ENCODE measurements at places on chromosomes 16 and 17.

GRCh38 chr17:31830971-31831858, 27.8 kb downstream of the COPRS start:
- DNase-seq = no peak

DNA sequence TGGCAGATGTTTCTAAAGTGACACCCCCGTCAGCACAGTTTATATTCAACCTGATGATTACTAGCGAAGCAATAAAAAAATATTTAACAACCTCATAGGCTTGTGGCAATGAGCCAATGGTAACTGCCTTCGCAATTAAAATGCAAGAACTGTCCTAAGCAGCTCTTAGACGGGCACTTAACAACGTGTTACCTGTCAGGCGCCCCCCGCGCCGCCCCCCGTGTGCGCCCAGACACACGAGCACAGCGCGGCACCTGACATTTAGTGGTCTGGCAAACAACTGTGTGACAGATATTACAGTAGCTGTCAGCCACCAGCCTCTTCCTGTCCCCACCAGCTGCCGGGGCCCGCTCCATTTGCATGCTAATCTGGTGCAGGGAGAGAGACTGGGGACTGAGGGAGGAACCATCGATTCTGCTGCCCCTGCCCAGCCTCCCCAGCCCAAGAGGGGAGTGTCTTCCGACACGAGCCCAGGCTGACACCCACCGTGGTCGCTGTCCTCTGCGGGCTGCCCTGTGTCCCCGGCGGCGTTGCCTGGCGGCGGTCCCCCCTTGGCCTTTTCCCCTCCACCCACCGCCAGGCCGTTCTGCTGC, 12.7 kb downstream of the NDUFAF8 start:
- no peak for DNase-seq

DNA sequence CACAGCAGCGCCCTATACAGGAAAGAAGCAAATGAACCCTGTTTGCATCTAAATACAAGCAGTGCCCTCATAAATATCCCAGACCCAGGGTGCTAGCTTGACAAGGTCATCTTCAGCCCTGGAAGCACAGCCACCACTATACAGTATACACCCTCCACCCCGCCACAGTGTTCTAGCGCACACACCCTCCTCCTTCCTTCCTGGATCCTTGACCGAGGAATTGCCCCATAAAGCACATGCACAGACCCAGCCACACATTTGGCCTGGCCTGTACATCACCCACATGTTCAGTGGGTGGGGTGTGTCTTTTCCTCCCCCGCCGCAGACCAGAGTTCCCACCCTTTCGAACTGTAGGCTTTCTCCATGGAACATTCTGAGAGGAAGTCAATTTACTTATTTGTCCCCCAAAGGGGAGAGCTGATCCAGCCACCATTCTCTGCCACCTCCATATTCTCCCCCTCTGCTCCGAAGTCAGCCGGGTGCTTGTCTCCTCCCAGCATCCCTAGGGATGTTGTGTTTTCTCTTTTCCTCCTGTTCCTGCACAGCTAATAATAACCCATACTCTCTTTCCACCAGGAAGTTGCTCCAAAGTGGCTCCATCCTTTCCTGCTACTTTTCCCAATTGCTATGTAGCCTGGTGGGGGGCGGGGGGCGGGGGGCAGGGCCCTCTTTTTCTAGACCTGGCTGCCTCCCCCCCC, 6.6 kb downstream of the ABI3 start:
- DNase-seq = peak; percentile 69

DNA sequence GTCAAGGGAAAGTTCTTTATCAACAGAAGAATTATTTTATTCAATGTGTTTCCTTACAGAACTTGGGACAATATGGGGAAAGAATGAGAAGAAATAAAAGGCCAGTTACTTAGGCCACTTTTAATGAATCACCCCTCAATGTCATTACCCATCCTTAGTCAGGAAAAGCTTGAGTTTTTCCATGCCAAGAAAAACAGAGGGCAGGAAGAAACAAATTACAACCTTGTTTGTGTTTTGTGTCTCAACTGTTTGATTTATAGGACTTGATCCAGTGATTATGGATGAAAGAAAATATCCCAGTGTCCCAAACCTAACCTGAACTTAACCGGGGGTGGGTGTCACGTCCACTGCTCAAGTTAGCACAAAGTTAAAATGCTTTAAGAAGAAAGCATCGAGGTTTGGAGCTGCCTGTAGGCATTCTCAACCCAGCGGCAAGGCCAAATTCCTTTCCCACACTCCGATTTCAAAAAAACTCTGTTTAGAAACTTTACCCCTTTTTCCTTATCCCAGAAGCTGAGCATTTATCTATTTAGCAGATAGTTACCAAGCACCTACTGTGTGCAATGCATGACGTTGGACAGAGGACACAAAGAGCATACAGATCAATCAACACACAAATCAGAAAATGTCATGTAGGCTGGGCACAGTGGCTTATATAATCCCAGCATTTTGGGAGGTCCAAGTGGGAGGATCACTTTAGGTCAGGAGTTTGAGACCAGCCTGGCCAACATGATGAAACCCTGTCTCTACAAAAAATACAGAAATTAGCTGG, 14.0 kb upstream of the CYB5B start:
- DNase-seq = no peak

GRCh38 chr17:50495217-50495823, 12.9 kb upstream of the MYCBPAP start:
- no peak for DNase-seq

- DNase-seq = no peak
These were observed 80.0 kb downstream of the PCTP start for GRCh38 chr17:55830699-55831471.

- DNase-seq = no peak
These were observed 9.1 kb downstream of the NUDT16L1 start for GRCh38 chr16:4702466-4702808.

DNA sequence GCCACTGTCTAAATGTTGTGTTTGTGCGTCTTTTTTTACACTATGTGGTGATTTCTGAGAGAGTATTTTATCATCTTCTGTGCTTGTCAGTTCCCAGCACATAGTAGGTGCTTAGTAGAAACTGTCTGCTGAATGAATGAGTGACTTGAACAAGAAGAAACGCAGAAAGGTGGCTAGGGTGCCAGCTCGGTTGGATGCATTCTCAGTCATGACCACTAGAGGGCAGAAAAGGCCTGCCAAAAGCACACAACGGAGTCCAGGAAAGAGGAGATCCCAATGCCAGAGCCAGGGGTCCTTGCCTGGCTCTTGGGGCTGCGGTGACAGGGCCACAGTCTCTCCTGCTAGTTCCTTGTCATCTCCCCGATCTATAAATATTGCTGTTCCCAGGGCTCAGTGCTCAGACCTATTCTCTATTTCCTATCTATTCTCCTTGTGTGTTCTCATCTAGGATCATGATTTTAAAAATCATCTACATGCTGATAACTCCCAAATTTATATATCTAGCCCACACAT, 57.3 kb upstream of the CCL1 start:
- peak; percentile 53 for DNase-seq

GRCh38 chr16:58114827-58115825, 14.1 kb downstream of the CFAP20 start:
- DNase-seq = no peak

DNA sequence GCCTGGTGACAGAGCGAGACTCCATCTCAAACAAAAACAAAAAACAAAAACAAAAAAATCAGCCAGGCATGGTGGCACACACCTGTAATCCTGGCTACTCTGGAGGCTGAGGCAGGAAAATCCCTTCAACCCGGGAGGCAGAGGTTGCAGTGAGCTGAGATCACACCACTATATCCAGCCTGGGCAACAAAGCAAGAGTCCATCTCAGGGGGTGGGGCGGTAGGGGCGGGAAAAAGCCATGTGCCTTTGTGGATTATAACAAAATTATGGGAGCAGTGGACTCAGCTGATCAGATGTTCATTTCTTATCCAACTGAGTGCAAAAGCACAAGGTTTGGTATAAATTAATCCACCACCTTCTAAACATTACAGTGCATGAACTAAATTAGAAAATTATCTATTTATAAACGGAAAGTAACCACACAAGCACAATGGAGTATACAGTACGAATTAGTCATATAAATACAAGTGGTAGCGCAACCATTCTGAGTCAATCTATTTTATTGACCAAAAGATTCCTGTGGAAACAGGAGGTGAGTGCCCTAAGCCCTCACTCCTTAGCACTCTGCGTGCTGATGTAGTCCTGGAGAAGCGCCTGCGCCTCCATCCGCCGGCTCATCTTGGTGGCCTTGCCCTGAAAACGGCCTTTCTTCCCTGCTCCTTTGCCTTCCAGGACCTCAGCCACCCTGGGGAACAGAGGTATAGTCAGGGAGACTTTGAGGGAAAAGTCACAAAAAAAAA, 14.0 kb downstream of the AARSD1 start:
- DNase-seq = no peak

DNA sequence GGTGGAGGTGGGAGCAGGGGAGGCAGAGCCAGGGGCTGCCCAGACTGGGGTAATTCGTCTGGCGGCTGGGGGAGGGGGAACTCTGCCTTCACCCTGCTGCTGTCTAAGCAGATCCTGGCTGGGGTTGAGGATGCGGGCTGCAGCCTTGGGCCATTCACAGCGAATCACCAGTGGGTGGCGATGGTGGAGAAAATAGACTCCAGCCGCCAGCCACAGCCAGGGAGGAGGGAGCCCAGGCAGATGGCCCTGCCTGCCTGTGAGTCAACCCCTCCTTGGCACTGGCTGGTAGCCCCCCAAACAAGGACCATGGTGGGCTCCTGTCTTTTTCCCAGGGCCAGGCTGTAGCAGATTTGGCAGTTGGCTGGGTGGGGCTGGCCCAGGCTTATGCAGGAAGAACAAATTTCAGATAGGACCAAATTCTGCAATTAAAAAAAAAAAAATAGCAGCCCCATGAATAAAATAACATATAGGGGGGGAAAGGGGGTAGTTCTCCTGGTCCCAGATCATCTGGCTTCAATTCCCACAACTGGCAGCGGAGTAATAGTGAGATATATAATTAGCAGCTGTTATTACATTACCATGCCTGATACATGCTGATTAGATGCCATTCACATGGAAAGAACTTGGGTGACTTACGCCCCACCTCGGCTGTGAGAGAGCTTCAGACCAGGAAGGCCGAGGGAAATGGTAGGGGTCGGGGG, 41.5 kb upstream of the CDH5 start:
- DNase-seq = no peak

DNA sequence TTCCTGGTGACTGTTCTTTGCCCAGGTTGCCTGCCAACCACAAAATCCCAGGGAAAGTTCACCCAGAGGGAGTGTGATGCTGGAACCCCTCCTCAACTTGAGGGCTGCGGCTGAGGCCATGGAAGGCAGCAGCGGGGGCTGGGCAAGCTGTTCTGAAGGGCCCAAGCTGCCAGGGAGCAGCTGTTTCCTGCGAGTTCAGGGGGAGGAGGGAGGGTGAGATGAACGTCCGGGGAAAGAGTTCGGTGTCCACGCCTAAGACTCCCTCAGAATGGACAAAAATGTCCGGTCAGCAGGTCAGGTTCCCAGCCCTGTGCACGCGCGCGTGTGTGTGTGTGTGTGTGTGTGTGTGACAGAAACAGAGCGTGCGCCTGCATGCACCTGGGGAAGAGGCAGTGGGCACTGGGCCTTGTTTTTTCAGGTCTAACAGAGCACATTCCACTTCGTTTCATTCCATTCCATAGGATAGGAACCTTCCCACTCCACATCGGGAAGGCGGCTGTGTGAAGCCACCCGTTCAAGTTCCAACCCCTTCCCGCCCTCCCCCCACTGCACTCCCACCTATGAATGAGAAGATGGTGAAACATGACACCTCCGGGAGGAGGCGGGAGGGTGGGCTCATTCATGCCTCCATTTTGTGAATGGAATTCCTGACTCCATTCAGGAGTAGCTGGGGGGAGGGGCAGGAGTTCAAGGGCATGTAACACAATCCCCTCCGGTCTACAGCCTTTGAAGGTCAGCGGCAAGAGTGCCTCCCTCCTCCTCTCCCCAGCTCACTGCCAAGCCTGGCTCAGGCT, 15.7 kb downstream of the ETV4 start:
- DNase-seq = peak; percentile 68

DNA sequence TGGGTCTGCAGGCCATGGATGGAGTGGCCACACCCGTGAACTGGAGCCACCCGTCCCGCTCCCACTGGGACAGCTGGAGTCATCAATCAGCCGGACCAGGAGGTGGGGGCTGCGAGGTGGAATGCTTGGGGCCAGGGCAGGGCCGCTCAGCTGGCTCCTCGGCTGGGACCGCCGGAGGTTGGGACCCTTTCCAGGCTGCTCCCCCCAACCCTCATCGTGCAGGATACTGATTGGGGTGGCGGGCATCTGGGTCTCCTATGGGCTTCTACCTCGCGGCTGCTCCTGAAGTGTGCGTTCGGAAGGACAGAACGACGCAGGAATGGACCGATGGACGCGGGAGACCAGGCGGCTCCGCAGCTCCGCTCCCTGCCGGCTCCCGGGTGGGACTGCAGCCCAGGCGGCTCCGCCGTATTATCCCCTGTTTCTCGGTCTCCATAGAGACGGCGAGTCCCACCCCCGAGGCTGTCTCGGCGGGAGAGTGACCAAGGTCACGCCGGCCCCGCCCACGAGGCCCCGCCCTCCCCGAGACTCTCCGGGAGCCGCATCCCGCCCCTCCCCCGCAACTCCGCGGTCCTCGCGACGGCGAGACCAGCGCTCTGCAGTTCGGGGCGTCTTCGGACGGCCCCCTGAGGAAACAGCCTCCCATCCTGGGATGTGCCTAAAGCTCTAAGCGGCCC, at the start of gene TPPP3:
TSS of gene TPPP3 (minus strand) at position 388 of the 677 bp plus-strand sequence. CDS start 2,387 bp downstream, outside the sequence.
- DNase-seq = peak; percentile 95

GRCh38 chr17:1003633-1003971, 6.7 kb downstream of the TIMM22 start:
- no peak for DNase-seq

DNA sequence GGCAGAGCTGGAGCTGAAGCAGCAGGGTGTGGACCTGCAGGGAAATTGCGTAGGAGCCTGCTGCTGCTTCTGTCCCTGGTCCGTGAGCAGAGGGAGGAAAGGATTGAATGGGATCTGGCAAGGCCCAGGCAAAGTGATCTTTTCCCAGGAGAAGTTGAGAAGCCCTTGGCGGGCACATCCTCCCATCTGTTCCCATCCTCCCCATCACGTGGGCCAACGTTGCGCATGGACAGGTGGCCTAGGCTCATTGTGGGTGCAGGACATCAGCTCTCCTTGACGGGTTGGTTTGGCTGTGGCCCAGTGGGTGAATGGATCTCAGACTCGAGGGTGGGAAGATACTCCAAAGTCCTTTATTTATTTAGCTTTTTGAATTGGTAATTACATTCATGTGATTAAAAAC, 29.4 kb upstream of the POLR3E start:
- no peak for DNase-seq

DNA sequence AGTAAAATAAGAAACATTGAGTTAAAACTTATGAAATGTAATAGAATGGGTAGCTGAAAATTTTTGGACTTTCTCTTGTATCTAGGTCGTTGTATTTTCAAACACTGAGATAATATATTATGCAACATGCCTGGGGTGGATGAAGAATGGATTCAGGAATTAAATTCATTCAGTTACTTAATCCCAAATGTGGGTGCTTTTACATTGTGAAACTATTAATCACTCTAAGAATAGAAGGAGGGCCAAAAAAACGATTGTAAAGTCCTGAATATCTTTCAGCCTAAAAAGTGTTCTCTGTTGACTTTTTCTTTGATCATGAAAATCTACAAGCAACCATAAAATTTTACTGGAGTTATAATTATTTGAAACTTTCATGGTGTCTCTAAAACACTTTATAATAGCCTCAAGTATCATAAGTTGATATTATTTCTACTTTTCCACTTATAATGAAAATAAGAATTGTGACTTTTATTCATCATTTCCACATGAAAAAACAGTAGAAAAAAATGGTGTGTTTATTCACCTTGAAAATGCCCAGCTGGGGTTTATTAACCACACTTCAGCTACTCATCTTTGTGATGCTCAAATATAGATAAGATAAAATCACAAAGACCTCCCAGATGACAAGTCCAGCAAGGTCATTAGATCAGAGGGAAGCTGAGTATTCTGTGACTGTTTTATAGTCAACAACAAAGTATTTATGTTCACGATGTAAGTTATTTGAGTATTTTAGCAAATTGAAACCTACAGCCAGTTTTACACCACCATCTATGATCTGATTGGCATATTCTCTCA, 619.9 kb upstream of the SOX9 start:
- no peak for DNase-seq
